Iris pigment epithelial cell (primary cell): ENCODE measurements at places on chromosomes 1 and 21.

DNA sequence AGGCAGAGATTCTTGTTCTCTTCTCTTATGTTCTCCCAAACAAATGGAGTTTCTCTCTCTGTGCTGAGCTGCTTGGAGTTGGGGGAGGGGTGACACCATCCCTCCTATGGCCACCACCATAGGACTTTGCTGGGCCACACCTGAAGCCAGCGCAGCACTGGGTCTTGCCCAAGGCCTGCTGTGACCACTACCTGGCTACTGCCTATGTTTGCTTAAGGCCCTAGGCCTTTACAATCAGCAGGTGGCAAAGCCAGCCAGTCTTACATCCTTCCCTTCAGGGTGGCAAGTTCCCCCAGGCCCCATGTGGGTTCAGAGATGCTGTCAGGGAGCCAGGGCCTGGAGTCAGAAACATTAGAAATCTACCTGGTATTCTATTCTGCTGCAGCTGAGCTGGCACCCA, 6.3 kb upstream of the MTARC2 start:
- DNase-seq = no peak

- DNase-seq = no peak
Measured at GRCh38 chr1:21234779-21235178, 55.5 kb downstream of the ECE1 start.

DNA sequence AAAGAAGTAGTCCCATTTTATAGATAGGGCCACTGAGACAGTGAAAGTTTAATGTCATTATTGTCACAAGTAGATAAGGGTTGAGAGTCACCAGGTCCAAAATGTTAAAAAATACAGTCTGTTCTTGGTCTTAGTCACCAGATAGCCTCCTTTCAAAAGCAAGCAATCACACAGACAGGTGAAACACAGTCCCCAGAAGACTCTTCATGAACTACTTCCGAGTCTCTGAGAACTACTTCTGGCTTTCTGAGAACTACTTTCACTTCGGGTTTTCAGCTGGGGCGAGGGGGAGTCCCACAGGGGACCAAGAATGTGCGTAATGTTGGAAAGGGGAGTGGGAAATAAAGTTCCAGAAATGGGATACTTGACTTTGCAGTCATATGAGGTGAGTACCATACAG, 143.2 kb downstream of the HHIPL2 start:
- DNase-seq = no peak

- peak; percentile 39 for DNase-seq
Measured at GRCh38 chr1:181083842-181084605, 4.5 kb upstream of the IER5 start.

GRCh38 chr1:89938171-89939055, 56.5 kb upstream of the ZNF326 start:
- peak; percentile 69 for DNase-seq

DNA sequence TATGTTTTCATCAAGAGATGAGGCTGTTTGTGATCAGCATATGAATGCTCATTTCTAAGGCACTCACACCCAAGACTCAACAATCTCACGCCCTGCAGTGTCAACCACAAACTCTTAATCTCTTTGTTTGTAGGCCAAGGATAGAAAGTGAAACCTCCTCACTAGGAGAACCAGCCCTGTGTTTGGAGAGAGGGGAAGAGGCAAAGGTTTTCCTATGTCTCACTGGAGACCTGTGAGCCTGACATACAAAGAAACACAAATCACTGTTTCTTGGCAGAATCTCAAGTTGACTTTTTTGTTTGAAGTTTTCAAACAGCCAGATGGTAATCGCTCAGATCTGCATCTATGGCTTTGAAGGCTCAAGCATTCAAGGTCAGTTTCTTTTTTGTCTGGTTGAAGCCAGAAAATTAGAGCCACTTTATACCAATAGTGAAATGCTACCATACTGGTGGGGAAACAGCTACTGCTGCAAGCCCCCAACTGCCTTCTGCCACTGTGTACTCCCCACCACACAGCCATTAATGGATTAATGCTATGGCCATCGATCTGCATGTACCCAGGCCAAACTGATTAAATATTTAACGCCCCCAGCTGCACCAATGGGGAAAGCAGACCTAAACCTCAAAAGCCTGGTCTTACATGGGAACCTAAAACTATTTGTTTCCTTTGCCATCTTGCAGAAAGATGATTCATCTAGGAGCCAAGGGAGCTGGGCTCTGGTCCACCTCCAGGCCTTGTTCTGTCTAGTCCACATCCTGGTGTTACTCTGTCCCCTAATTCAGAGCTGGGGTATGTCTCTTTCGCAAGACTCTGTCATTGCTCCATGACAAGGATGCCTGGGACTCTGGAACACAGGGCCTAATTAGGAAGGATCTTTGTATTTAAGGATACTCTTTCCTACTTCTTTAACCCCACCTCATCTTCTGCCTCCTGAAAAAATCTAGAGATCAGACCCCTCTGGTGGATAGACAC, 16.3 kb downstream of the PDZK1 start:
- DNase-seq = peak; percentile 89

DNA sequence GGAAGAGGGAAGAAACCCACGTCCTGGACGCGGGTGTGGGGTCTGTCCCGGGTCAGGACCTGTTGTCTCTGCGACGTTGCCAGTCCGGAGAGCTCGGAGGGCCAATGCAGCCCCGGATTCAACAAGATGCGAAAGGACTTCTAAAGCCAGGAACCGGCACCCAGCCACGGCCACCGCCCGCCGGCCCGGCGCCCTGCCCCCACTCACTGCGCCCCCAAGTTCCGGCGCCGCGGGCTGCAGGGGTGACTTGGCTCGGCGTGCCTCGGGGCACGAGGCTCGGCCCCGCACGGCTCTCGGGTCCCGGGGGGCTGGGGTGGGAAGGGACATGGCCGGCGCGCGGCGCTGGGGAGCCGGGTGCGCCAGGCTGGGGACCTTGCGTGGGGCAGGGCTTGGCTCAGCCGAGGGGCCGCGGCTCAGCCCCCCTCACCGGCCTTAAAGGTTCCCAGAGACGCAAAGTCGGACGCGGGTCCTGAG, 51.8 kb upstream of the H6PD start:
- DNase-seq = no peak

DNA sequence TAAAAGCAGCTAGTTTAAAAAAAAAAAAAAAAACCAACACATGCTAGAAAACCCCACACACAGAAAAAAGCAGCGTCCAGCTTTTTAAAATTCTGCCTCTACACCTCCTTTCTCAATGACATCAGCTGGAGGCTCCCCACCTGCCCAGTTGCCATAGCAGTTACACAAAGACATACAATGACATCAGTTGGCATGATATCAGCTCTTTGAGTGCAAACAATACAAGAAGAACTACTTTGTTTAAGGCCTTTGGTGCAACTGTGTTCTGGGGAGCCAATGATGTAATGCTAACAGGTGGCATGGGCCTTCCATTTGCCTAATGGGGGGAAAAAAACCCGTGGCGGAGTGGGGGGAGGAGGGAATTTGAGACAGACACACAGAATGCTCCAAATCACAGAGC, 32.9 kb downstream of the DUSP10 start:
- DNase-seq = no peak

GRCh38 chr1:91621360-91621759, 120.7 kb downstream of the CDC7 start:
- no peak for DNase-seq

DNA sequence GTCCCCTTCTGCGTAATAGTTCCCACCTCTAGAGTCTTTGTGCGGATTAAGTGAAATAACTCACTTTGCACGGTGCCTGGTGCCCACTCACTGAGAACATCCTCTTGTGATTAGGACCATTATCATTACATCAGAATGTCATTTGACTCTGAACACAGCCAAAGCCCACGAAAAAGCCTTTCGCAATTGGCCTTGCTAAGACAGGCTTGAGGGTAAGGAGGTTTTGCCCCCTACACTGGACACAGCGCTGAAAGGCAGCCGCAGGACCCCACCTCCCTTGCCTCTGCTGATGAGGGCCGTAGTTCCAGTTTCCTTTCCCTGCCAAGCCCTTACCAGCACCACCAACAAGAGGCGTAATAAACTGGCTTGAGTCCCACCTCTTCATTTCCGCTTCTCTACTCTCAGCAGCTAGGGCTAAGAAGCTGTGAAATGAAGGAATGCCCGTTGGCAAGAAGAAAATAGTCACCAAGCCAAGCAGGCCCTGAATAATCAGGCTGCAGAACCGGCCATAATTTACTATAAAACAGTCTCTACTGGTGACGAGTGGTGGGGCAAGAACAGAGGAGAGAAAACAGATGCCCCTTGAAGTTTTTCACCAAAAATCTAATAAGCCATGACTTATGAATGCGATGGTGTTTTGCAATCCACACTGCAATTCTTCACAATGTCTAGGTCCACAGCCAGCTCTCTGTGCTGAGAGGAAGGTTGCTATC, 53.1 kb downstream of the SH3GLB1 start:
- peak; percentile 38 for DNase-seq

DNA sequence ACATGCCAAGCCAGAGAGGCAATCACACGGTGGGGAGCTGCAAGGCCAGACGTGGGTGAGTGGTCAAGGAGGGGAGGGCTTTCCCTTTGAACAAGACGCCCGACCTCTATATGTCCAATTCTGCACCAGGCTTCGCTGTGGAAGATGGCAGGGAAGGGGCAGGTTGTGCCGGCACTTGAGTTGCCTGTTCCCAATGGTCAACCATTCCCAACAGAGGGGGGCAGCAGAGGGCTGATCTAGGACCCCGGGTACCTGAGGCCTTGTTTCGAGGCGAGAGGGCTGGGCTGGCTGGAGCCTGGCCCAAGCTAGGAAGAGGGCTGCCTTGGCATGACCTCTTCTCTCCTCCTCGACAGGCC, 64.9 kb downstream of the TMEM53 start:
- DNase-seq = peak; percentile 36

- no peak for DNase-seq
Measured at GRCh38 chr1:229030630-229031029, 240.3 kb upstream of the RAB4A start.

GRCh38 chr21:44478124-44478800, 23.0 kb downstream of the LRRC3 start:
- DNase-seq = no peak

DNA sequence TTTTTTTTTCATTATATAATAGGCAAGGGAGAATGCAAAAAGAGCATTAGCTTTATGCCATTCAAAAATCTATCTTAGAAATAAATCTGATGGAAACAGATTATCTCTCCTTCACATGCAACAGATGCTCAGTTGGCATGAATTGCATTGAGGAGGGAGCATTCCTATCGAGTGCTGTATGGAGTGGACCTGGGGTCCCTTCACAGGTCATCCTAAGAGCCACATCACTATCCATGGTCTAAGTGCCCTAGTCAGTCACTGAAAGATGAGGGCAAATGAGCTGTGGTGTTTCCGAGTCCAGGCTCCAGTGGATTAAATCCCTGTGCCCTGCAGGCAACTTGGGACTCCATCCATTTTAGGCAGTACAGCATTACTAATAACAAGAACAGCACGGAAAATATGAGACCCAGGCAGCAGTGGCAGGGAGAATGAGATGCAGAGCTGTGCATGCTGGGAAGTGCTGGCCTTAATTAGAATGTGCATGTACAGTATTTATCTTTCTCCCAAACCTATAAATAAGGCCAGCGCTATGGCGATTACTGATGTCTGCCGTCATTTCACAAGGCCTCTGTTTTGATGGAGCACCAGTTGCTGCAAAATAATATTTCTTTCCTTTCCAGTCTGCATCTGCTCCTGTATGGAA, 512.3 kb upstream of the PLXNA2 start:
- no peak for DNase-seq
